Activated naive CD8-positive, alpha-beta T cell treated with anti-CD3 and anti-CD28 coated beads, Interleukin-2, amount 50 U/mL, for 24 hours (primary cell): ENCODE measurements at places on chromosomes 2 and 18.

DNA sequence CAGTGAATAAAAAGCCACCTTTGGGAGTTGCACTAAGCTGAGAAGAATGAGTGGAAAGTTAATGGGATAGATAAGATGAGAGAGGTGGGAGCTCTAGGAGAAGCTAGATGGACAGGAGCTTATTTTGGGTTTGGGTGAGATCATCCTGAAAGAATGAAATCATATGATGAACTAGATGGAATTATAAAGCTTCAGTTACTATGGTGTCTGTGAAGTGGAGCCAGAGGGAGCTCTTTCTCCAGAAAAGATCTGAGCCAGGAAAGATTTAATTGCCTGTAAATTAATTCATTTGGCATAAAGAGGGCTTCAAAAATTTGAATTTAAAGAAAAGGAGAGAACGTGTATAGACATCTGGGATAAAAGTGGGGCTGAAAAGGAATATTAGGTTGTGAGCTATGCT is 10.3 kb downstream of the DNAH6 start:
- DNase-seq: no peak

DNA sequence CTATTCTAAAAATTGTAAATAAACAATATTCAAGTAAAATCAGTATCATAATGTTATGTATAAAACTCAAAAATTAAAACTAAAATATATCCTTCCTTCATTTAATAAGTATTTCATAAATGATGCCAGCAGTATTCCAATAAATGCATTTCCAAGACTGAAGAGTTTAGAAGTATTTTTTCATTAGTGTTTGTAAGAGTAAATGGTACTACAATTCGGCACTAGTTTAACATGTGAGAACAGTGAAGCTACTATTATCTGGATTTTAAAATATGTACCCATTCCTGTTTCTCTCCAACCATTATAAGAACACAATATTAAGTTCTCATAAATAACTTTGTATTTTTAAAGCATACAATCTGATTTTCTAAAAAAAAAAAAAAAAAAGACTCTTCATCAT is 3.3 kb downstream of the BAZ2B start:
- no peak for DNase-seq

- DNase-seq: no peak
Observed at GRCh38 chr18:14941256-14941655, 193.3 kb downstream of the ANKRD30B start.

GRCh38 chr2:240258685-240259084 is 118.2 kb upstream of the OTOS start:
- no peak for DNase-seq

- no peak for DNase-seq
Observed at GRCh38 chr2:144114760-144115159, 405.2 kb downstream of the ZEB2 start.

DNA sequence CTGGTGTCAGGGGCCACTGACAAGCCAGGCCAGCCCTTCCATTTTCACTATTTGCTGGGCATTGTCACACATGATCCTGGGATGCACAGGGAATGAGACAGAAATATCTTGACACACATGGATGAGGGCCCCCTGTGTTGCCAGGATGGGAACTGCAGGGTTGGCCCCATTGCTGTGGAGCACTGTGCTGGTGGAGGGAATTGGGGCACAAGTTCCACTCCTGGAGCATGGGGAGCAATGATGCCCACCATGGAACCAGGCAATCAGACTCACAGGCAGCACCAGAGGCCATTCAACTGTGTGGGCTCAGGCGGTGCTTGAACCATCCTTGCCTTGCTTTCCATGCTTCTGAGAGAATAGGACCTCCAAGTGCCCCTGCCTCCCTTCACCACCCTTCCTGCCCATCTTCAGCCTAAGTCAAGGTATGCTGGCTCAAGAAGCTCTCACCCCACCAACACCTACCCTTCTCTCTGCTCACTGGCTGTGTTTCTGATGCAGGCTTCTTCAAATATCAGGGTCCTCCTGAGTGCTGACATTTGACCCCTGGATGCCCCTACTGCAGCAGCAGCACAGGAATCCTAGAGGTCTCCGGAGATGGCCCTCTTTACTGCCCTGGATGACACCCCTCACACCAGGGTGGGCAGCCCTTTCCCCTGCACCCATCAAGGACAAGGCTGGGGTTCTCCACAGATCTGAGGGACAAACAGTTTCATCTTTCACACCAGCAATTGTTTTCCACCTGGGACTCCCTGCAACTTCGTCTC is 11.0 kb downstream of the ADRA2B start:
- DNase-seq: no peak
